ENCODE measurements at places on chromosomes 16 and 17.

DNA sequence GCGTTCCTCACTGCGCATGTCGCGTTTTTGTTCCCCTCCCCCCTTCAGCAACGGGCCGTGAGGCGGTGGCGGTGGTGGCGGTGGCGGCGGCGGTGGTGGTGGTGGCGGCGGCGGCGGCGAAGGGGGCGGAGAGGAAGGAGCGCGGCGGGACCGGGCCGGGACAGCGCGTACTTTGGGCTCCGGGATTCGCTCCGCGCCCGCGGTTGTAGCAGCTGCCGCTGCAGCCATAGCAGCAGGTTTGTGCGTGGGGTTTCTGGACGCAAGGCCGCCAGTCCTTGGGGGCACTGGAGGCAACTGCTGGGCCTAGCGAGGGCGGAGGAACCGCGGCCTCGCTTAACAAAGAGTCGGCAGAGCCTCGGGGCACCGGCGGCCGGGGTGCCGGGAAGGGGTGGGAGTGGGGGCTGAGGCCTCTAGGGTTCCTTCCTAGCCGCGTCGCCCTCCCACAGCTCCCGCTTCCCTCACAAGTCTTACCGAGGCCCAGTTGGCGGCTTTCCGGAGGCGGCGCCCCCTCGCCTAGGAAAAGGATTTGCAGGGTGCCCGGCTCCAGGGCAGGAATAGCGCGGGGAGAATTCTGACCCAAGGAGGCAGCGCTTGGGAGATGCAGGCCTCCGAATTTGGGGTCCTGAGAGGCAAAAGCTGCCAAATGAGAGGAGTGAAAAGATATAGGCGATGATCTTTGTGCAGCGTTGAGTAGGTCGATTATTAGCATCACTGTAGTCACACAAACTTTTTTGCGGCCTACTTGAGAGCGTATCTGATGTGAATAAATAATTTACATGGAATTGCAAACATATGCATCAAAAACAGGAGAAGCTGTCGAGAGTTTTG lies at the start of gene DDX42:
Gene DDX42 (plus strand): TSS at position 30 of the 828 bp plus-strand sequence. CDS start 12,880 bp downstream, outside the sequence.
- DNase-seq: peak; percentile 67

DNA sequence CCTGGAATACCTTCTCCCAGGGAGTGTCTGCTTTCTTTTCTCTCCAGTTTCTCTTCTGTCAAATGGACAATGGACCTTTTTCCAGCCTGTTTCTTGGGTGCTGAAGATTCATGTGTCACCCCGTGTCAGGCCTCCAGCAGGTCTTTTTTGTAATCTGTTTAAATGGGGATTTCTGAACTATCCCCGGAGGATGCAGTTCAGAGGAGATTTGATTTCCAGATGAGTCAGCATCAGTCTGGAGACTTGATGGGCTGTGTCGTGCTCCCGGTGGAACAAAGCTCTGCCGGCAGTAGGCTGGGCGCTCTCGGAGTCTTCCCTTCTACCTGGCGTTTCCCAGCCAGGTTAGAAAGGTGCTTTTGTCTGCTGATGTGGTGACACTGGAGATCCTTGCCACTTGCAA lies 440.6 kb downstream of the HS3ST3B1 start:
- DNase-seq: peak; percentile 21

DNA sequence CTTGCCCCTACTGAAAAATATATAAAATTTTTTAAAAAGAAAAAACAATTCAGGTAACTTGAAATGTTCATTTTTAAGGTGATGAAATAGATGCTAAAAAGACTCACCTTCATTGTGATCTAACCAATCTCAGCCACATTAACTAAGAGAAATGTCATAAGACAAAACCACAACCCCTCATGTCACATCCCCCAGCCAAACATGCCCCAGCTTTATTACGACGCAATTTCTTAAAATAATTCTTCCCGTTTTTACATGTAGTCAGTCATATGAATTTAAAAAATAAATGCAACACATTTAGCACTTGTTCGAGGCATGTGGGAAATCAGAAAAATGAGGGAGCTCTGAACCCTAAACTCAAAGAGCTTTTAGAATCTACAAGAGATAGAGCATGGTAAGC lies 9.5 kb downstream of the AMFR start:
- DNase-seq: no peak

DNA sequence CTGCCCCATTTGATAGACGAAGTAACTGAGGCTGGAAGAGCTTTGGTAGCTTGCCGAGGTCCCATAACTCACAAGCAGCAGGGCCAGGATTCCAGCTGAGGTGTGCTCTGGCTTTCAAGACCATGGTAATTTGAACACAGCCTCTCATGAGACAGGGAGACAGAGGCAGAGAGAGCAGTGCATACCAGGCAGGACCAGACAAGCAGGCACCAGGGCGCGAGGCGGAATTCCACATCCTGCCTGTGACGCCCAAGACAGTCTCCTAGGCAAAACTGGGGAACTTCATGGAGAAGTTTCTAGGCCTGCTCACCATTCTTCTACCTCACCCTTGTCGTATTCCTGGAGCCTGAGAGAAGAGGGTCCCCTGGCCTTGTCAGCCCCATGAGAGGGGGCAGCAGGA lies 19.2 kb downstream of the SDK2 start:
- DNase-seq: no peak

DNA sequence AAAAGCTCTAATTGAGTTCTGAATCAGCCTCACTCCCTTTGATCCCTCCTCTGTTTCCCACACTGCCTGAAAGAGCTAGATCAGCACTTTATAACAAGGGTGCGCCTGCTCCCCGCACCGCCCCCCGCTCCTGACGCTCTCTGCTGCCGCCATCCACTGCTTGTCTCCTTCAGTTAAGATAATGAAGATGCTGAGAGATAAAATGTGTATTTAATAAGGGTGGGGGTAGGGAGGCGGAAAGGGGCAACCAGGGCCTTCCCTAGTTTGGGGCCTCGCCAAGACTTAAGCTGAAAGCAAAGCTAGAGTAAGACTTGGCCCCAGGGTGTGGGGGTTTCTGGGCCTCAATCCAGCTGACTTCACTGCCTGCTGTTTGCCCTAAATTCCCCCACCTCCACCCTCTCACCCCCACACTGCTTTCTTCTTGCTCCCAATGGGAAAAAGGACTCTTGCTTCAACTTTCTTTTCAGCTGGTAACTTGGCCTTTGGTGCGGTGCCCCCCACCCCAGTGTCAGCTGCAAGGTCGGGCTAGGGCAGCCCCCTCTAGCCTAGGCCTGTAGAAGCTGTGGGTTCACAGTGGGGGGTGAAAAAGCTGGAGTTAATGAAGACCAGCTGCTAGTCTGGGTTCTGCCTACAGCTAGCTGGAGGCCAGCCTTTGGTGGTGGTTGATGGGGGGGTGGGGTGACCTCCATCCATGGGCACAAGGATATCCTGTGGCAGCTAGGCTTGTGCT lies 1.8 kb upstream of the RARA start:
- peak; percentile 78 for DNase-seq

DNA sequence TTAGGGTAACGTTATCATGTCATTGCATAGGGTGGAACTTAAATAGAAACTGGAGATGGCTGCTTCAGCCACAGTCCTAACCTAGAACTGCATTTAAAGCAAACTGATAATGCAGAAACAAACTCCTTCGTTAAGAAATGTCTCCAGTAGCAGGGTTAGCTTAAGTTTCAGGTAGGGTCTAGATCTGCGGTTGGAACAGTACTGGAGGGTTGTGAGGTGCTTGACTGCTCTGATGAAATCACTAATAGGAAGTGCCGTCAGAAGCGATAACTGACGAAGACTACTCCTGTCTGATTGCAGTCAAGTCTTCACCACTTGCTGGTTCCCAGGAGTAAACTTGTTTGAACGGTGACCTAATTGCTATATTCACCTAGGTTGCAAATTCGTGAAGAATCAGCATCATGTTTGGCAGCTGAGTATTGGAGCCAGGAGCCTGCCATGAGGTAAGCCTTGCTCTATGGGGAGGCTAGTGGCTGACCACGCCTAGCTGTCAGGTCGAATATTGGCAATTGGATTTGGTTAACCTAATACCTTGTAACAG lies 24.5 kb downstream of the TRPV2 start:
- DNase-seq: peak; percentile 23

- peak; percentile 83 for DNase-seq
Observed at GRCh38 chr17:82297280-82297713, 20.1 kb downstream of the CD7 start.

DNA sequence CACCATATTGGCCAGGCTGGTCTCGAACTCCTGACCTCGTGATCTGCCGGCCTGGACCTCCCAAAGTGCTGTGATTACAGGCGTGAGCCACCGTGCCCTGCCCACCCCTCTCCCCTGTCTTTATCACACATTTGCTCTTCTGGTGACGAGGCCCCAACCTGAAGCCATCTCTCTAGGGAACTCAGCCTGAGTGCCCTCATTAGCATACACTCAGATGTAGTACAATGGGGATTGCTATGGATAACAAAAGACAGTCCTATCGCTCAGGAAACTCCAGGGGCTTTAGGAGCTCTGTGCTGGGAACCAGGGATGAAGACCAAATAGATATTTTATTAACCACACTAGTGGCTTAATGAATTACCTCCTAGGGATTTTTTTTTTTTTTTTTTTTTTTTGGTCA lies 100.7 kb downstream of the MARF1 start:
- no peak for DNase-seq
